Caco-2 (cell line): ENCODE measurements at places on chromosomes 4 and X. TPM values are rescaled to one million over a fixed set of nuclear protein-coding genes. Genes with fewer than 3 reads are reported as not detected.

DNA sequence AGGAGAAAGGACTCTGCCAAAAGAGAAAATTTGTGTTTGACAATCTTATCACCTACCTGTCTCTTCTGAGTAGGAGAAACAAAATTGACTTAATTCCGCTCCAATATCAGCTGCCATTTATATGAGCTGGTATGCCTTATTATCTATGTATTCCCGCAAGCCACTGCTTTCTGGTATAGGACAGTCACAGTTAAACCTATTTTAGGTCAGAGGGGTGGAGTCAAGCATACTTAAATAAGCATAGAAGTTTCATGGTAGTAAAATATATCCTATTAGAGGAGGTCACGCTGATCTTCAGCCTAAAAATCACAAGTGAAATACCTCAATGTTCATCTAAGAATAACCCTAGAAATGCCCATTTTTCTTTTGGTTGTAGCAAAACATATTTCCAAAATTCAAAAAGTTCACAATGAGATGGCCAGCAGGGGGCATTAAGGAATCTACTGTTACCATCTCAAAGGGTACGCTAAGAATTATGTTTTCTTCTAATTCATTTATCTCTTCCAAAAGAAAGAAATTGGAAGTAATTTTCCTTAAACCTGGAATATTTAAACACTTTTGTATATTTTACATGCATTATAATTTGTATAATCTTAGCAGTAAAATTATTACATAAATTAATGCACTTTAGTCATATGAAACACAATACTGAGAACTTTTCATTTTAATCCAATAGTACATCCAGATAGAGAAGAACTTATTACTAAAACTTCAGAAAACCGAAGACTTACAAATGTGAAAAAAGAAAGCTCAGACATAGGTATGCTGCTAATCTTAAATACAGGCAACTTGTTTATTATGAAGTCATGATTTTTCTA is 10.5 kb downstream of the PPAT start:
- no peak overlapping the region for H3K4me3 ChIP-seq
- no peaks in the 10 kb centered on the region for H3K4me1 ChIP-seq
- H3K27me3 ChIP-seq = no peaks in the 10 kb centered on the region

The ADH1A gene
- not detected in 2 replicates for total RNA-seq

The SPANXC gene
- total RNA-seq = not detected in 2 replicates

DNA sequence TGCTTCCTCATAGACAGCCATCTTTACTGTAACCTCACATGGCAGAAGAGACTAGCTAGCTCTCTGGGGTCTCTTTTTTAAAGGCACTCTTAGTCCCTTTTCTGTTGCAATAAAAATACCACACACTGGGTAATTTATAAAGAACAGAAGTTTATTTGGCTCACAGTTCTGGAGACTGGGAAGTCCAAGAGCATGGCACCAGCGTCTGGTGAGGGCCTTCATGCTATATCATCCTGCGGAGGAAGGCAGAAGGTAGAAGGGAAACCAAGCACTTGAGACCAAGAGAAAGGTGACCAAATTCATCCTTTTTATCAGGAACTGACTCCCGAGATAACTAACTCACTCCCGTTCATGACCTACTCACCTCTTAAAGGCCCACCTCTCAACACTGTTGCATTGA is 5.4 kb upstream of the ANXA5 start:
- H3K27ac ChIP-seq = no peak overlapping the region
- no peaks in the 10 kb centered on the region for H3K36me3 ChIP-seq
- H3K4me3 ChIP-seq = no peak overlapping the region

The HPSE gene
- 3.1 and 3.9 TPM in 2 replicates for total RNA-seq

DNA sequence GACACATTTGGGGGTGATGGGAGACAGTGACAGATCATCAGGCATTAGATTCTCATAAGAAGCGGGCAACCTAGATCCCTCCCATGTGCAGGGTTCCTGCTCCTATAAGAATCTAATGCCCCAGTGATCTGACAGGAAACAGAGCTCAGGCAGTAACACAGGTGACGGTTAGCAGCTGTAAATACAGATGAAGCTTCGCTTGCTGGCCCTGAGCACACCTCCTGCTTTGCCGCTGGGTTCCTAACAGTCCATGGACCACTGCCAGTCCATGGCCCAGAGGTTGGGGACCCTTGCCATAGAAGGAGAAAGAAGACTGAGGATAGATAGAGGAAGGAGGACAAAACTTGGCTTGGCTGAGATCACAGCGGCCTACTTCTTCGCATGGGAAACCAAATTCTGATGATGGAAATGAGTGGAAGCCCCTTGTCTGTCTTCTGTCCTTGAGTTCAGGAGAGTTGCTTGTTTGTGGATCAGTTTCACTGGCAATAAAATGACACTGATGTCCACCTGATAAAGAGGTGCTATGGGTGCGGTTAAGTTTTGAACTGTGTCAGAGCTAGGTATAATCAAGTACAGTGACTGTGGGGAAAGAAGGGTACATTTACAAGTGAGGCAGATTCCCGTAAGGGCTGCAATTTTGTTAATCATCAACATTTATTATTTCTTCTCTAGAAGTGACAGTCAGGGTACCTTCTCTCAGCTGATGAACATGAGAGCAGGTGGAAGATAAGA is 1.7 kb upstream of the TIFA start:
- no peak overlapping the region for H3K4me3 ChIP-seq
- H3K4me1 ChIP-seq = peaks cover 17% of the 10 kb centered on the region
- DNase-seq = no peak
- no peaks in the 10 kb centered on the region for H3K36me3 ChIP-seq
- no peaks in the 10 kb centered on the region for H3K27me3 ChIP-seq

GRCh38 chrX:79367907-79368306 is 773 bp upstream of the ITM2A start:
- H3K27ac ChIP-seq = no peak overlapping the region
- DNase-seq = no peak
- H3K36me3 ChIP-seq = no peaks in the 10 kb centered on the region
- H3K4me3 ChIP-seq = no peak overlapping the region
- H3K4me1 ChIP-seq = no peaks in the 10 kb centered on the region

DNA sequence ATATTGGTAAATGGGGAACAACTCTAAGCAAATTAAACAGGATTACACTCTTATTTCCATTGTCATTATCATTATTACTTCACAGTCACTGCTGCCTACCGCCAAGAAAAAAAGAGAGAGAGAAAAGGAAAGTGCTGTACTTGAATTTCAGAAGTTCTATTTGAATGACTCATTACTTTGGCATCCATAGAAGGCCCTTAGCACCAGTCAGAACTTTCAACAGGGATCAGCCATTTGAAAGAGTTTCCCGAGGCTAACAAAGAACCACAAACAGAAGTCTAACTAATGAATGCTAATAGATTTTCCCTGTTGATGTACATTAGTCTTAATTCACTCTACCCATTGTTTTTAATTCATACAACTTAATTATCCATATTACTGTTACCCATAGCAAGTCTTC is 116.3 kb downstream of the SHROOM4 start:
- DNase-seq = no peak
- no peak overlapping the region for H3K4me3 ChIP-seq
- no peak overlapping the region for H3K27ac ChIP-seq
- H3K4me1 ChIP-seq = no peaks in the 10 kb centered on the region; the same call in 1 of the 2 replicates

- H3K36me3 ChIP-seq = no peaks in the 10 kb centered on the region
- no peak overlapping the region for H3K4me3 ChIP-seq
- H3K4me1 ChIP-seq = no peaks in the 10 kb centered on the region
Observed at GRCh38 chr4:19544446-19545125, 707.1 kb upstream of the SLIT2 start.
